ENCODE measurements at places on chromosomes 13 and 19. TPM values are rescaled to one million over a fixed set of nuclear protein-coding genes. Genes with fewer than 3 reads are reported as not detected.

GRCh38 chr19:20925481-20925880, 2.4 kb downstream of the ZNF85 start:
- no peak for DNase-seq
- H3K4me1 ChIP-seq = peaks cover 9% of the 10 kb centered on the region
- no peak overlapping the region for H3K4me3 ChIP-seq

DNA sequence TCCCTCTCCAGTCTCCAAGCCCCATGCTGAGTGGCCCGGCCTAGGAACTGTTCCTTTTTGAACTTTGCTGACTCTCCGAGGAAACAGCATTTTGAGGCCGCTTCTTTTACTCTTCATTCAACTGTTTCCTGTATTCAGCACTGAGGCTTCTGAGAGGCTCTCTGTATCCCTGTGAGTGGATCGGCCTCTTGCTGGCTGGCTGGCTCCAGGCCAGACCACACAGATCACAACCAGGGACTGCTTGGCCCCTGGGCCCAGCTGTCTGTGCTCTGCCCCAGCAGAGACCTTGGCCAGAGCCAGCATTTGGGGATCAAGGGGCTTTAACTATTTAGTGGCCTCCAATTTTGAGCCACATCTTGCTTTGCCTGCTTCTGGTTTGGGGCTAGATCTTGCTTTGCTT, 75.6 kb upstream of the KL start:
- peaks cover 13% of the 10 kb centered on the region for H3K4me1 ChIP-seq
- no peak overlapping the region for H3K27ac ChIP-seq
- H3K27me3 ChIP-seq = peaks cover 8% of the 10 kb centered on the region

LILRA1 gene
- not detected for total RNA-seq

TYROBP gene
- total RNA-seq = not detected

- H3K27ac ChIP-seq = no peak overlapping the region
- peaks cover 9% of the 10 kb centered on the region for H3K27me3 ChIP-seq
- no peak for DNase-seq
- H3K36me3 ChIP-seq = peaks cover 10% of the 10 kb centered on the region
- no peak overlapping the region for H3K4me3 ChIP-seq
Measured at GRCh38 chr19:397321-397720, 11.6 kb downstream of the C2CD4C start.

KLK2 gene
- 0.45 TPM for total RNA-seq

DNA sequence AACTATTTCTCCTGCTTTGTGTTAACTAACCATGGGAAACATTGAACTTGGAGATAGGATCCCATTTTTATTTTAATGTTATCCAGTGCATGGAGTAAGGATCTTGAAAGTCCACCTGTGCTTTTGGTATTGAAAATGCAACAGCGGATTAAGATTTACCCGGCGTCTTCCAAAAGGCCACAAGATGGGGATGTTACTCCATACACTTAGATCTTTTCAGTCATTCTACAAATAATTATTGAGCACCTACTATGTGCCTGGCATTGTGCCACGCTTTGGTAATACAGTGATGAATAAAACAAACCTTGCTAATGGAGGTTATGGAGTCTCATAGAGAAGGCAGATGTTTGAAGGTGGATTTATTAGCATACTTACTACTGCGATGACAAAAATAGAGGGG, 56.9 kb downstream of the RFC3 start:
- no peaks in the 10 kb centered on the region for H3K4me1 ChIP-seq
- no peak overlapping the region for H3K27ac ChIP-seq
- no peak overlapping the region for H3K4me3 ChIP-seq
- no peaks in the 10 kb centered on the region for H3K27me3 ChIP-seq

NDUFA7 gene
- 78.0 TPM for total RNA-seq

KCTD15 gene
- 7.5 TPM for total RNA-seq

DNA sequence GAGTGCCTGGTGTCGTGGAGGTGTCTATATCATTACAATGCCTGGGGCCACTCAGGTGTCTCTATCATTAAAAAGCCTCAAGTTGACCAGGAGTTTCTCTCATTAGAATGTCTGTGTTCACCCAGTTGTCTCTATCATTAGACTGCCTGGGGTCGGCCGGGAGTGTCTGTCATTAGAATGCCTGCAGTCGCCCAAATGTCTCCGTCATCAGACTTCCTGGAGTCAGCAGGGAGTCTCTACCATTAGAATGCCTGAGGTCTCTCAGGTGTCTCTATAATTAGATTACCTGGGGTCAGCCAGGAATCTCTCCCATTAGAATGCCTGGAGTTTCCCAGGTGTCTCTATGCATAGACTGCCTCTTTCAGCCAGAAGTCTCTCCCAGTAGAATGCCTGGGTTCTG, 1477.6 kb downstream of the UQCRFS1 start:
- no peak overlapping the region for H3K27ac ChIP-seq
- no peak for DNase-seq
- H3K4me3 ChIP-seq = no peak overlapping the region
- H3K4me1 ChIP-seq = no peaks in the 10 kb centered on the region

GRCh38 chr19:44867578-44867977, 21.5 kb downstream of the NECTIN2 start:
- no peaks in the 10 kb centered on the region for H3K4me1 ChIP-seq
- H3K36me3 ChIP-seq = no peaks in the 10 kb centered on the region
- no peak overlapping the region for H3K27ac ChIP-seq
- DNase-seq = no peak
- H3K4me3 ChIP-seq = no peak overlapping the region

SIAH3 gene
- total RNA-seq = 0.30 TPM

TEKTIP1 gene
- 1.2 TPM for total RNA-seq

- no peaks in the 10 kb centered on the region for H3K36me3 ChIP-seq
- DNase-seq = no peak
- H3K4me3 ChIP-seq = no peak overlapping the region
Measured at GRCh38 chr19:15091918-15092753, 10.1 kb downstream of the OR1I1 start.

SIGLEC10 gene
- not detected for total RNA-seq

- H3K27ac ChIP-seq = no peak overlapping the region
- H3K27me3 ChIP-seq = no peaks in the 10 kb centered on the region
- H3K36me3 ChIP-seq = no peaks in the 10 kb centered on the region
- H3K4me3 ChIP-seq = no peak overlapping the region
- DNase-seq = no peak
- no peaks in the 10 kb centered on the region for H3K4me1 ChIP-seq
Measured at GRCh38 chr13:86464193-86464592, 665.0 kb upstream of the SLITRK6 start.

DNA sequence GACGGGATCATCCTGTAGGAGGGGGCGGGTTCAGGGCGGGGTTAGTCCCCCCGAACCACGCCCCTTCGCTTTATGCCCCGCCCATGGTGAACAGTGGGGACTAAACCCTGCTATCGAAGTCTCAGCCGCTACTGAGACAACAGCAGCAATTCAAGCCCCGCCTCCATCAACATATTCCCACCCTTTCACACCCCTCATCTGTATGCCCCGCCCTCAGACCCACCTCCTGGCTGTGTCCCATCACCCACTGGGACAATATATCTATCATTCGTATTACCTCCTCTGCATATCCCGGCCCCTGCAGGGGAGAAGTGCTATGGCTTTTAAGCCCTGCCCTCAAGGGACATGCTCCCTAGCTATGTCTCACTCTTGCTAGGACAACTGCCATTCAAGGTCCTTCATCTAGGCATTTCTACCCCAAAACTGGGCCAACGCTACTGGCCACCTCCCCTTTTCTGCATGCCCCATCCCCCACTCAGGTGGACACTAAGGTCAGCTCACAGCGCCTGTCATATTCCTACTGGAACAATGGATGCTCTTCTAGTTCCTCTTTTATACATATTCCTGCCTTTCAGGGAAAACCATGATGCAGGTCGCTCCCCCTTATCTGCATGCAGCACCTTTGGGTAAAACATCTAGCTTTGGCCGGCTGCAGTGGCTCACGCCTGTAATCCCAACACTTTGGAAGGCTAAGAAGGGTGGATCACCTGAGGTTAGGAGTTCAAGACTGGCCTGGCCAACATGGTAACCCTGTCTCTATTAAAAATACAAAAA, 11.9 kb downstream of the LRFN1 start:
- peaks cover 7% of the 10 kb centered on the region for H3K4me1 ChIP-seq
- no peak overlapping the region for H3K4me3 ChIP-seq
- H3K27me3 ChIP-seq = no peaks in the 10 kb centered on the region

- H3K4me1 ChIP-seq = no peaks in the 10 kb centered on the region
- no peak overlapping the region for H3K4me3 ChIP-seq
- no peak for DNase-seq
- H3K27ac ChIP-seq = no peak overlapping the region
- H3K36me3 ChIP-seq = peaks cover 4% of the 10 kb centered on the region
Measured at GRCh38 chr19:44662691-44663385, 8.4 kb upstream of the CEACAM19 start.

C2CD4C gene
- total RNA-seq = 0.19 TPM

- no peaks in the 10 kb centered on the region for H3K27me3 ChIP-seq
- no peaks in the 10 kb centered on the region for H3K36me3 ChIP-seq
- H3K4me3 ChIP-seq = no peak overlapping the region
- H3K27ac ChIP-seq = no peak overlapping the region
Measured at GRCh38 chr13:71672512-71672911, 194.5 kb downstream of the DACH1 start.

GRCh38 chr13:79369226-79369625, 36.8 kb downstream of the RBM26 start:
- no peak overlapping the region for H3K27ac ChIP-seq
- H3K4me1 ChIP-seq = peaks cover 4% of the 10 kb centered on the region
- H3K36me3 ChIP-seq = peaks cover 26% of the 10 kb centered on the region
- no peaks in the 10 kb centered on the region for H3K27me3 ChIP-seq
- no peak overlapping the region for H3K4me3 ChIP-seq

DNA sequence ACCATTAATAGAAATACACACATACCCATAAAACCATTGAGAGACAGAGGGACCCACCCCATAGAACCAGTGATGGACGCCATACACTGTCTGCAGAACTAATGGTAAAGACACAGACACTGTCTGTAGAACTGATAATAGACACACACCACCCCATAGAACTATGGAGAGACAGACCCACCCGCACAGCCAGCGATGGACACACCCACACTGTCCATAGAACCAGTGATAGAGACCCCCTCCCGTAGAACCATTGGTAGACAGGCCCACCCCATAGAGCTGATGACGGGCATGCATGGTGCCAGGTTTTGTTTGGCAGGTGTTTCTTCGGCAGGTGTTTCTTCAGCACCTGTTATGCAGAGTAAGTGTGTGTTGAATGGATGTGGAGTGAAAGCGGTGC, 88.3 kb upstream of the TEX29 start:
- H3K36me3 ChIP-seq = peaks cover 30% of the 10 kb centered on the region
- no peak for DNase-seq
- no peaks in the 10 kb centered on the region for H3K27me3 ChIP-seq

DNA sequence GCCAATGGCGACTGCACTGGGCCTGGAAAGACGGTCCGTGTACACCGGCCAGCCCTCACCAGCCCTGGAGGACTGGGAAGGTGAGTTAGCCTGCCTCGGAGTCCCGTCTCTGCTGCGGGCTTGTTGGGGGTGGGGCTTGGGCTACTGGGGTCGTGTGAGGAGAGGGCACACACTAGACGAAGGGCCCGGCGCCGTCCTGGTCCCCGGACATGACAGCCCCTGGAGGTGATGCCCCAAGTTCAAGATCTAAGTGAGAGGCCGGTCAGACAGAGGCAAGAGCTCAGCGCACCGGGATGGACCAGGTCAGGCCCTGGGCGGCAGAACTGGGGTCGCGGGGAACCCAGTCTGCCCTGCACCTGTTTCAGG, 1.6 kb downstream of the CILP2 start:
- peaks cover 15% of the 10 kb centered on the region for H3K4me1 ChIP-seq
- no peak for DNase-seq
- H3K27ac ChIP-seq = no peak overlapping the region
- H3K36me3 ChIP-seq = no peaks in the 10 kb centered on the region
- no peak overlapping the region for H3K4me3 ChIP-seq

DNA sequence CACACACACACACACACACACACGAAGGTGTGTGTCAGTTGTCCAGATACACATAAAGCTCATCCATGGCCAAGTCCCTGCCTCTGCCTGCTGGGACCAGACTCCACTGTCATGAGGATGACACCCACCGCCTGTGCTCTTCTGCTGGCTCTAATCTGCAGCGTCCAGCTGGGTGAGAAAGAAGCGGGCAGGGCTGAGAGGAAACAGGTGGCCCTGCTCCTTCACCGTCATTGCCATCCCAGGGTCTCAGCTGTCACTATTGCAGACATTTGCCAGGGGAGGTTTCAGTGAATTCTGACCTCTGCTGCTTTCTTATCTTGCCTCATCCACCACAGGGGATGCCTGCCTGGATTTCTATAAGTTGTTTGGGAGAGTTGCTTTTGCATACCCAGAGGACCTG, 31.4 kb downstream of the SCGB2B2 start:
- no peak for DNase-seq
- no peak overlapping the region for H3K27ac ChIP-seq
- H3K27me3 ChIP-seq = no peaks in the 10 kb centered on the region
- H3K4me1 ChIP-seq = no peaks in the 10 kb centered on the region
- no peaks in the 10 kb centered on the region for H3K36me3 ChIP-seq
- no peak overlapping the region for H3K4me3 ChIP-seq

ZNF536 gene
- not detected for total RNA-seq

GRCh38 chr19:10828981-10829821, 6.8 kb downstream of the TMED1 start:
- H3K27ac ChIP-seq = no peak overlapping the region
- H3K4me1 ChIP-seq = peaks cover 2% of the 10 kb centered on the region
- peaks cover 2% of the 10 kb centered on the region for H3K36me3 ChIP-seq
- H3K27me3 ChIP-seq = no peaks in the 10 kb centered on the region

DNA sequence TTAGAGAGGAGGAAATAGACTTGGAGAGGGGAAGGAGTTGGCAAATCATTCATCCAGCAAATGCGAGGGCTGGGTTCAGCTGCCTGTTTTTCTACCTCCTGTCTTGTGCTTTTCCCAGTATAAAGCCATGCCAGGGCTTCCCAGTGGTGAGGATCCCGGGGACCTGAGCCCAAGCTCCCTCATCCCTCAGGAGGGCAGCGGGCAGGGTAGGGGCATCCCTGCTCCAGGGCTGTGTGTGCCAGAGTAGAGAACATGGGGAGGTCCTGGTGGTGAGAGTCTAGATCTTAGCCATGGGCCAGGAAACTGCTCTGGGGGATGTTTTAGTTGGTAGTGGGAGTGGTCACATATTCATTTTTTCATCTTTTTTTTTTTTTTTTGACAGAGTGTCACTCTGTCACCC, 43.6 kb downstream of the GPR12 start:
- H3K4me3 ChIP-seq = no peak overlapping the region
- H3K4me1 ChIP-seq = peaks cover 18% of the 10 kb centered on the region
- no peak overlapping the region for H3K27ac ChIP-seq
- DNase-seq = no peak
- no peaks in the 10 kb centered on the region for H3K36me3 ChIP-seq
- no peaks in the 10 kb centered on the region for H3K27me3 ChIP-seq

TSSK6 gene
- total RNA-seq = 3.0 TPM

- DNase-seq = no peak
- H3K27me3 ChIP-seq = no peaks in the 10 kb centered on the region
- no peak overlapping the region for H3K4me3 ChIP-seq
Measured at GRCh38 chr13:60575142-60575541, 178.1 kb downstream of the TDRD3 start.

ELAVL3 gene
- total RNA-seq = not detected

DNA sequence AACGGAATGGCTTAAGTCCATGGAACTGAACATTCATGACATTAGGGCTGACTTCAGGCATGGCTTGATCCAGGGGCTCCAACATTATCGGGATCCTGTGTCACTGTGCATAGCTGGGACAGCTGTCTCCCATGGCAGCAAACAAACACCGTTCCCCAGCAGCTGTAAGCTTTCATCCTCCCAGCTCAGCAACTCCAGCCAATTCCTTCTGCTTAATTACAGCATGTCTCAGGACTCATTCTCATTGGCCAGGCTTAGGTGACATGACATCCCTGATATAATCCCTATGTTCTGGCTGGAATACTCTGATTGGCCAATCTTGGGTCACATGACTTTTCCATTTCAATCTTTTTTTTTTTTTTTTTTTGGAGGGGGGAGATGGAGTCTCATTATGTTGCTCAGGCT, 10.9 kb upstream of the TLE5 start:
- DNase-seq = no peak
- peaks cover 2% of the 10 kb centered on the region for H3K4me1 ChIP-seq
- no peak overlapping the region for H3K27ac ChIP-seq
- no peak overlapping the region for H3K4me3 ChIP-seq
- H3K27me3 ChIP-seq = no peaks in the 10 kb centered on the region
- no peaks in the 10 kb centered on the region for H3K36me3 ChIP-seq
